HCT116 (cell line): ENCODE measurements at places on chromosomes 1 and 21.

GRCh38 chr1:27538793-27539192, 48.8 kb upstream of the WASF2 start:
- DNase-seq: no peak

DNA sequence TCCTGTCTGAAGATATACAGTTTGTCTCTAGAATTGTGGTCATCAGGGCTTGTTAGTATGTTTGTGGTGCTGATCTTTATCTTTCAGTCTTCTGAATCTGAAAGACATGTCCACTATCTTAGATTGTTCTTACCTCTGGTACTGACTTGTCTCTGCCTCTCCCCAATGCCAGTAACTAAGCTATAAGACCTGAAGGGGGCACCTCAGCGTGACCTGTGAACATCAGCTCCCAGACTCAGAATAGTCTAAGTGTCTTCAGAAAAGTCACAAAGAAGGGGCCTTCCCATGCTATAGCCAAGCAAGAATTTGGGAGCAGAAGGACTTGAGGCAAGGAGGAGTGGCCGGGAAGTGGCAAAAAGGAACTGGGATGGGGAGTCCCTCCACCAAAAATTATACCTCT, 178.1 kb downstream of the NTNG1 start:
- no peak for DNase-seq

- DNase-seq: no peak
Observed at GRCh38 chr1:164516591-164516990, 42.4 kb upstream of the PBX1 start.

DNA sequence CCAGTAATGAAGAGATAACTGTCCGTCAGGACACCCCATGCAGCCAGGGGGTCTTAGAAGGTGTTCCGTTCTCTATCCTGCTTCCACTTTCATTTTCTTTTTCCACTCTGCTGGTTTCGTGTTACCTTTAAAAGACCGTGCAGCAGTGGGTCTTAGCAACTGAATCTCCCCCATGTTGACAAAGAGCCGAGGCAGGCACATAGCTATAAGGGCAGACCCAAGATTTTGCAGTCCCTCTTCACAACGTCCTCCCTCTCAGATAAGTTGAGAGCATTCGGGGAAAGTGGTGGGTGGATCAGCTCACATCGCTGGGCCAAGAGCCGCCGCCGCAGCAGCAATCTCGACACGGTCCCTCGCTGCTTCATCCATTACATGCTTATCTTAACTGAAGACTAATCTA, 355.5 kb downstream of the LMO4 start:
- no peak for DNase-seq

- DNase-seq: no peak
Observed at GRCh38 chr1:209858561-209859103, 30.9 kb downstream of the UTP25 start.

DNA sequence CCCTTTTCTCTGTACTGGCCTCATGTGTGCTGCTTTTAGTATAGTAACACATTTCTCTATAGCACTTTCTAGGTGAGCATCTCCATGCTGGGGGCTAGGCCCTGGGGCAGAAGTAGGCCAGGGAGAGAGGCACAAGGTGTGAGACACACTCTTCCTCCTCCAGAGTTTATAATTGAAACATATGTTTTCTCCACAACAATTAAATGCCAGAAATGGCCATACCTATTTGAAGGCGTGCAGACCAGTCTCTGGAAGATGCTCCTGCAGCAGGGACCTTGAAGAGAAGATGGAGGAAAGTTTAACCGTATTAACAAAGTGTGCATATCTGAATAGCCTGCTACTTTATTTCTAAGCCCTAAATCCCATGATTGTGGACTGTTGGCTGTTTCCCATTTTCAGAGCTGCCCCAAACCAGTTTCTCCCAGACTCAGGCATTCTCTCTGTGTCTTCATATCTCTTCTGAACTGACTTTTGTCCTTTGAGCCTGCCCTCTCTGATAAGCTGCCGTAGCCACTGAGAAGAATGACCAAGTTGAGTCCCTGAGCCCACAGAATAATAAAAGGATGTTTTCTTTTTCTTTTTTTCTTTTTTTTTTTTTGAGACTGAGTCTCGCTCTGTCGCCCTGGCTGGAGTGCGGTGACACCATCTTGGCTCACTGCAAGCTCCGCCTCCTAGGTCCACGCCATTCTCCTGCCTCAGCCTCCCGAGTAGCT, 81.3 kb downstream of the LRRC8D start:
- DNase-seq: no peak

DNA sequence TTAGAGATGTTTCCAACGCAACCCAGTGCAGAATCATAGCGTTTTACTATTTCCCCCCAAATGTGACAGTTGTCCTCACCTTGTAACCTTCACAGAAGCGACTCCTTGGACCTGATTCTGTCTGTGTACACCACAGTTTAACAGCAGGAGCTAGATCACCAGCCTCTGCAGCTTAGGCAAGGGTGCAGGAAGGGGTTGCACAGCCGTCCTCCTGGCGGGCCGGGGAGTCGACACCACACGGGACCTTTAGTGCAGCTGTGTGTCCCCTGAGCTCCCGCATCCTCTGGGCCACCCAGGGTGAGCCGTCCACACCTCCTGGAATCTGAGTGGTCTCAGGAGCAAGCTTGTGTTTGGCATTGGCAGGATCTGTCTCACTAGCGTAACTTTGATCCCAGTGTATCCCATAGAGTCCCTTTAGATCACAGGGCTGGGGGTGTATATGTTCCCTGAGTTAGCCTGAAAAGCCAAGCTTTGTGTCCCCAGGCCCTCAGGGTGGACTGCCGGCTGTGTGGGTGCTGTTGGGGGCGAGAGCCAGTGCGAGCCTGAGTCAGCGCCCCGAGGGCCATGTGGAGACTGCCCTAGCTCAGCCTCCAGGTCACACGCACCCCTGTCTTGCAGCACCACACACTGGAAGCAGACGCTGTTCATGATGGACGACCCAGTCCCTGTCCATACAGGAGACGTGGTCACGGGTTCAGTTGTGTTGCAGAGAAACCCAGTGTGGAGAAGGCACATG, 27.5 kb downstream of the PRMT2 start:
- DNase-seq: no peak

GRCh38 chr1:235739631-235740030, 90.0 kb upstream of the GNG4 start:
- DNase-seq: no peak

GRCh38 chr1:42128964-42129363, 24.2 kb upstream of the GUCA2B start:
- no peak for DNase-seq

DNA sequence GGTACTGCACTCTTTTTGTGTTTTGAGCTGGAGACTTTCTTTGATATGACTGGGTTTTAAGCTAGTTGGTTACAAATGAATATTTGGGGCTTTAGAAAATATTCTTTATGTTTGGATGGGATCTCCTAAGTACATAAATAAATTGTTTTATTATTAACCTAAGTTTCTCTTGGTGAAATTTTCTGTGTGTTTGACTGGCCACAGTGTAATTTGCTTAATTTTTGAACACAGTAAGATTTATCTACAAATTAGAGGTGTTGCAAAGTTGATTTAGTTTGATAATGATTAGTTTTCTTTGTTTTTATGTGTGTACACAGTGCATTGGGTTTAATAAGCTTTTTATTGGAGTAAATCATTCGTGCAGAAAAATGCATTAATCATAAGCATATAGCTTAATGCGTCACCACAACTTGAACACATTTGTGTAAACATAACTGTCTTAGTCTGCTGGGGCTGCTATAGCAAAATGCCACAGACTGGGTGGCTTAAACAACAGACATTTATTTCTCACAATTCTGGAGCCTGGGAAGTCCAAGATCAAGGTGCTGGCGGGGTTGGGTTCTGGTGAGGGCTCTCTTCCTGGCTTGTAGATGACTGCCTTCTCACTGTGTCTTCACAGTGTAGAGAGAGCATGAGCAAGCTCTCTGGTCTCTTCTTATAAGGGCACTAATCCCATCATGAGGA, 17.4 kb upstream of the SLC6A9 start:
- no peak for DNase-seq

DNA sequence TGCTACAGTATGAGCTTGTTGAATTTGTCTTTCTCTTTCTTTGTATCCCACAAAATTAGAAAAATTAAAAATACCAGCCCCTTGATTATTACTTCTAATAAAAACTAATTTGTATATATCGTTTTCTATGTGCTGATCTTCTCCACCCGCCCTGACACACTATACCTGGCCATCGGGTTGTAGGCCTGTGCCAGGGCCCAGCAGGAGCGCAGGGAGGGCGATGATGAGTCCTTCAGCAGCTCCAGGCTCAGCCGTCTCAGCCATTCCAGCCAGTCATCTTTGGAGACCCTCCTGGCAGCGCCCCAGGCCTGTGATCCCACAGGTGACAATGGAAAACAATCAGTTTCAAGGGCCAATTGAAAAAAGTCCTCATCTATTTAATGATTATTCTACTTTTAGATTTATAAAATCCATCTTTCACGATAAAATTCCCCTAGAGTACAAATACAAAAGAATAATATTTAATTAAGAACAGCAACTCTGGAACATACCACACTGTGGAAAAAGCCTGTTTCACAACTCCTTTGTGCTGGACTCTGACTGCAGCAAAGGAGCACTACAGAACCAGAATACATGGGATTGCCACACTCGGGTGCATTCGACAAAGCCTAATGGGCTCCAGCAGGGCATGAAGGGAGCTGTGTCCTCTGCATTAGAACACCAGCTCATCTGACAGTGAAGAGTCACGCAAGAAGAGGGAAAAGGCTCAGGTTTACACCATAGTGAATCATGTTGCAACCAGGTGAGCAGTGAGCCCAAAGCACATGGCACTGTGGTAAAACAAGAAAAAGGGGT, 15.4 kb downstream of the ANGPTL7 start:
- DNase-seq: no peak

GRCh38 chr1:67556297-67556900, 126.2 kb upstream of the SERBP1 start:
- no peak for DNase-seq

DNA sequence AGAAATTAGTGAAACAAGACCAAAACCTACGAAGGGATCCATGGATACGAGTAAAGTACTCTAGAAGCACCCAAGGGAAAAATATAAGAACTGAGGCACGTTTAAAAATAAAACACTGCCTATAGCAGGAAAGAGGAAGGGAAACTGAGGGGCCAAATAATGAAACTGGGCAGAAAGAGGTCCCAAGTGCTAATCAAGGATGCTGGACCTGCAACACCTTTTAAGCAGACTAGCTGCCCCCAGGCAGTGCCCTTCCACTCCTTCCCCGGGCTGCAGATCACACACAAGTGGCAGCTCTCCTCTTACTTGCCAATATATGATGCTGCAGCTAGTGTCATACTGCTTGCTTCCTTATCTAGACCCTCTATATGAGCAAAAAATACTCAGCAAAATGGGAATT, 7.6 kb upstream of the OTUD7B start:
- DNase-seq: no peak

DNA sequence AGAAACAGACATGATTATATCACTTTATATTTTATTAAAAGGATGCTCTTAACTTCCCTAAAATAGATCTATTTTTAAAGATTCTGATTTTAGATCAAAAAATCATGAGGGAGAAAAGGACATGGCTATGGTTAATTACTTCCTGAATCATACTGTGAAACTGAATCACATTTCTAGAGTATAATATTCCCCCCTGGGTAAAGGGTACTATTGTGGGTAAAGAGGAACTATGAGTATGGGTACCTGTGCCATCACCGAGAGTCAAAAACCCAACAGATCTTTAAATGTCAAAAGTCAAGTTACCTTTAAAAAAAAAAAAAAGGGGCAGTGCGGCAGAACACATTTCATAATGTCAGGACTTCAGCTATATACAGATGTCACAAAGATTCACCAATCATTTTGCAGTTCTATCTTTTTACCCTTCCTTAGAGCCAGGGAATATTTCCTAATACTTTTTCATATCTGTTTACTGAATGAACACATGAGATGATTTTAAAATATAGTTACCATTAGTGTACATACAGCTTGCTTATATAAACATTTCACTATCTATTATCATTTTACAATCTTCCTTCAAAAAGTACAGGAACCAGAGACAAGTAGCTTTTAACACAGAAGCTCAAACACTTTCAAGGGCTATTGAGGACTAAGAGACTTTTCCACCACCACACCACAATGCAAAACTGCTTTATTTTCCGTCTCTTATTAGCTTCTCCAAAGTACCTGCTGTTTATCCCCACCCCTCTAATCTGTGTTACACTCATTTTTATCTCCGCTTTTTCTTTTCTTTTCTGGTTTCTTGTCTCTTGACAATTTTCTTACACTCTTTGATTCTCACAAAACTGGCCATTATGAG, 45.0 kb downstream of the EVI5 start:
- DNase-seq: no peak

- DNase-seq: no peak
Observed at GRCh38 chr1:236982380-236982779, 21.9 kb downstream of the MT1HL1 start.

DNA sequence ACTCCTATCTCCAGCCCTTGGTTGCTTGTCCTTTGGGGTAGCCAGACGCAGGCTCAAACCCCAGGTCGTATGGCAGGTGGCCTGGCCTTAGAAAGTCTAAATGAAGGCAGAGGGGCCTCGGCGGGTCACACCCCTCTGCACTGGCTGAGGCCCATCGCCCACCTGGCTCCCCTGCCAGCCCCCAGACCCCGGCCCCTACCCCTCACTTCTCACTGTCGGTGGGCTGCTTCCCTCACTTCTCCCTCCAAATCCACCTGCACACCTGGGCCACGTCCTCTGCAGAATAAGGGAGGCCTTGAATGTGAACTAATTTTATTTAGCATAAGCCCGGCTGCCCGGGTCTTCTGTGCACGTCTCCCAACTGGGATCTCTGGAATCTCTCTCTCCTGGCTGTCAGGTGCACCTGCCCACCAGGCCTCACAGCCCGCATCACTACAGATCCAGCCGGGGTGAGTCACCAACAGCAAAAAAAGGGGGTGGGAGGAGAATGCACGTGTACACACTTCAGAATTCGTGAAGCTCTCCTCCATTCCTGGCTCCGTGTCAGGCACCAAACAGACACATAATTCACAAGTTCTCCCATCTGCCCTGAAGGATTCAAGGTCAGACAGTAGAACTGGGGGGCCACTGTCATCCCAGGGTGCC, 107.5 kb upstream of the SIM2 start:
- DNase-seq: no peak

GRCh38 chr1:216464489-216464888, 41.2 kb upstream of the USH2A start:
- no peak for DNase-seq

- no peak for DNase-seq
Observed at GRCh38 chr1:106995970-106996369, 60.5 kb upstream of the PRMT6 start.
